Forelimb muscle (tissue), 1 donor: ENCODE measurements at places on chromosomes 7 and 10. TPM values are rescaled to one million over a fixed set of nuclear protein-coding genes. Genes with fewer than 3 reads are reported as not detected.

CNPY1 gene
- 0.40 TPM for polyA plus RNA-seq

GFRA1 gene
- 22.2 TPM for polyA plus RNA-seq

AGR2 gene
- polyA plus RNA-seq = 14.2 TPM

ELFN1 gene
- 4.7 TPM for polyA plus RNA-seq

LBX1 gene
- 9.6 TPM for polyA plus RNA-seq

SPDYE5 gene
- polyA plus RNA-seq = 2.8 TPM

HUS1 gene
- 18.7 TPM for polyA plus RNA-seq

DNAH11 gene
- polyA plus RNA-seq = 0.30 TPM

VSTM4 gene
- polyA plus RNA-seq = 40.9 TPM

MOGAT3 gene
- not detected for polyA plus RNA-seq

UPK3B gene
- 0.22 TPM for polyA plus RNA-seq

TSPAN13 gene
- polyA plus RNA-seq = 56.9 TPM

NUTM2E gene
- polyA plus RNA-seq = 0.59 TPM

IRF5 gene
- polyA plus RNA-seq = 3.2 TPM

SMIM30 gene
- 93.5 TPM for polyA plus RNA-seq

AS3MT gene
- polyA plus RNA-seq = 8.3 TPM

PDK4 gene
- polyA plus RNA-seq = 12.9 TPM

AQP1 gene
- 91.6 TPM for polyA plus RNA-seq

THNSL1 gene
- polyA plus RNA-seq = 6.0 TPM
